Fibroblast of mammary gland (primary cell): ENCODE measurements at places on chromosomes 16 and 17.
A peak's percentile ranks its signal among the peaks of the same experiment; 100 is the strongest.

- DNase-seq, result no peak
Observed at GRCh38 chr16:50884066-50884860, 142.4 kb downstream of the CYLD start.

- no peak for DNase-seq
Observed at GRCh38 chr17:3959921-3960601, 4.2 kb downstream of the ATP2A3 start.

DNA sequence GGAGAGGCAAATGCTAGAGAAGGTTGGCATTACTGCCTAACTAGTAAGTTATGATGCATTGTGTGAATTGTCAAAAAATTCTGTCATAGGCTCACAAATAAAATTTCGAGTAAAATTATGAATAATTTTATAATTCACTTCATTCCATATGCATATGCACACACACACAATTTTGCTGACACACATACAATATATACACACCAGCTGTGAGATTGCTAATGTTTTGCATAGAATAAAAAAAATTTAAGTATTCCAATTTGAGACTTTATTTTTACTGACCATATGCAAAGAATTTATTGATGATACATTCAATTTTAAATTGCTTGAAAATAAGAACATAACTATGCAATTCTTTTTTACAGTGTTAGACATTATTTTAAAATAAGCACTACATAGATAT lies 6.8 kb upstream of the TMEM100 start:
- DNase-seq, result no peak

DNA sequence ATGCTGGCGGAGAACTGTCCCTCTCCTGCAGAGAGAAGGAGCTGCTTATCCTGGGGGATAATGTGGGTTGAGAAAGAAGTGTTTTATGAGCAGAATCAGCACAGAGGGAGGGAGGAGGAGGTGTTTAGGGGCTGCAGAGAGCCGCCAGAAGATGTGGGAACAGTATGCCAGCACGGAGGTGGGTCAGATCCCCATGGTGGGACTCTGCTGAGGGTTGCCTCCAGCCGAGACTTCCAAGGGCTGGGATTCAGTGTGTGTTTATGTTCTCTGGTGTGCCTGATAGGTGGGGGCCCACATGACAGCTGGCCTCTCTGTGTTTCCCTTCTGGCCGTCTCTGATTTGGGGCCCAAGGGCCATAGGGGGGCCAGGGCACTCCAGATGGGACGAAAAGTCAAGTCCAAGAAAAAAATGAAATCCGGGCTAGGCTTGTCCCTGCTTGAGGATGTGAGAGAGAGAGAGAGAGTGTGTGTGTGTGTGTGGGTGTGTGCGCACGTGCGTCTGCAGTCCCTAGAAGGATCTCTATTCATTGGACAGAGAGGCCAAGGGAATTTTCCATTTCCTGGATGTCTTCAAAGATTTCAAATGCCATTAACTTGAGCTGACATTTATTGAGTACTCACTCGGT lies 21.6 kb downstream of the PRKCB start:
- DNase-seq, result no peak

DNA sequence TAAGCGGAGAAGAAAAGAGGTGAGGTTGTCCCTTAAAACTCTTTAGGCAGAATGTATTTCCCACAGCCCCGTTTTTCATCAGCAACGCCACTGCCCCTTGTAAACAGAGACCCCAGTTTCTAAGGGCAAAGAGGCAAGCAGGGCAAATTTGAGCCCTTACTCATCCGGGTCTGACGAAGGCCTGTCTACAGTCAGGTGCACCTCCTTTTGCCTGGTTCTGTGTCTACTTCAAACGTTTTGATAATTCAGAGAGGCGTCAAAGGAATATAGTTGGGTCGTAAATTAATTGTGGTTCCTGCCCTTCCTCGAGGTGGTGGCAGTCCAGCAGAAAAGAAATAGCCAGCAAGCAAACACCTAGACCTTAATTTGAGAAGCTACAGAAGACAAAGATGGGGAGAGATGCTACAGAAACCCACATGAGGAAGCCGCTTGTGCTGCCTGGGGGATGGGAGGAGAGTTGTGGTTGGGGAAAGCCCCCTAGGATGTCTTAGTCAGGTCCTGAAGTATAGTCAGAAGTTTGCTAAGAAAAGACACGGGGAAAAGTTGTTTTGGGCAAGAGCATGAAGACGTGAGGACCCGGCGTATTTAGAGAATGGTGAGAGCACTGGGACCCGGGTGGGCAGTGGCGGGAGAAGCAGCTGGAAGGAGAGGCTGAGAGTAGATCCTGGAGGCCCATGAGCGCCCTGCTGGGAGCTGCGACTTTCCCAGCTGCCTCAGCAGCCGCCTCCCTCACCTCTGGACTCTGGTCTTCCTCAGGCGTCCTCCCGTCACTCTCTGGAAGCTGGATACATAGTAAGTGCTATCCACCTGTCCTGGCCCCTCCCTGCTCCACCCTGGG lies 2.4 kb downstream of the FBRS start:
- peak; percentile 54 for DNase-seq

DNA sequence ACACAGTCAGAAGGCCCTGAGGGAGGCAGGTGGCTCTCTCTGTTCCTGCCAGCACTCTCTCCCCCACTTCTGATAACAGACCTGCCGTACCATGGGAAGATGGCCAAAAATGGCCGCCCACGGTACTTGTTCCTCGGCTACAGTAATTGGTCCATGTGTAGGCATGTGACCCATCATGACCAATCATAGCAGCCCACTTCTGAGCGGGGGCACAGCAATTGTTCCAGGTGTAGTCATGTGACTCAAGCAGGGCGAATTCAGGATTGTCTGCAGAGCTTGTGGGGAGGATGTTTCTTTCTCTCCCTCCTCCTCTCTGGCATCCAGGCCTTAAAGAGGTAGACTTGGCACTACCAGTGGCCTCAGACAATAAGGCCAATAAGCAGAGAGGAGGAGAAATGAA lies 250.4 kb downstream of the MRTFB start:
- no peak for DNase-seq

DNA sequence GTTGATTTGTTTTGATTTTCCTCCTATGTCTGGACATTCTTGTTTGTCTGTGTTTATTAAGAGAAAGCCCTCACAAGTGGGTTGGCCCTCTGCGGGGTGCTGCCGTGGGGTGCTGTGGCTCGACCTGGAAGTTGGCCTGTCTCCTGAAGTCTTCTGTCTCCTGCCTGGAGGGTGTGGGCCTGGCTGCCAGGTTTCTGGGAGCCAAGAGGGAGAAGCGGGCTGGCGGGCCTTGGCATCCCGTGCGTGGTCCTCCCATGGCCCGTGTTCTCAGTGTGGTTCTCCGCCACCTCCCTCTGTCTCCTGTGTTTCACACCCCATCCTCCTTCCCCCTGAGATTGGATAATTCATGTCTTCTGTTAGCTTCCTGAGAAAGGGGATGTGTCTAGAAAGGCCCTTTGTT lies 69.6 kb downstream of the RNF213 start:
- no peak for DNase-seq

DNA sequence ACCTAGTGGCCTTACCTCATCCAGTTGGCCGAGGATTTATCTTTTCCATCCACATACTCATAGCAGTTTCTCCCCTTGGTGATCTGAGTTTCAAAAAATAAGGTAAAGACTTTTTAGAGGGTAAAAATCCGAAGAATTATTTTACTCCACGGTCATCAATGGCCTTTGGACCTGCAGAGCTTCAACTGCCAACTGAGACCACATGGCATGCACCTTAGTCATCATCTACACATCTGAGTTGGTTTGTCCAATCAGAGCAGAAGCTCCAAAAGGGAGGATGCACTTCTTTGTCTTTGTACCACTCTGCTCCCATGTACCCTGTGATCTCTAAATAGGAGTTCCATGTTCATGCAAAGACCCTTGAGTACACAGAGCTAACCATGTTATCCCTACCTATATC lies 15.7 kb downstream of the PRDM7 start:
- peak; percentile 16 for DNase-seq

- DNase-seq, result peak; percentile 51
Observed at GRCh38 chr17:62703776-62704380, 76.4 kb downstream of the MRC2 start.

DNA sequence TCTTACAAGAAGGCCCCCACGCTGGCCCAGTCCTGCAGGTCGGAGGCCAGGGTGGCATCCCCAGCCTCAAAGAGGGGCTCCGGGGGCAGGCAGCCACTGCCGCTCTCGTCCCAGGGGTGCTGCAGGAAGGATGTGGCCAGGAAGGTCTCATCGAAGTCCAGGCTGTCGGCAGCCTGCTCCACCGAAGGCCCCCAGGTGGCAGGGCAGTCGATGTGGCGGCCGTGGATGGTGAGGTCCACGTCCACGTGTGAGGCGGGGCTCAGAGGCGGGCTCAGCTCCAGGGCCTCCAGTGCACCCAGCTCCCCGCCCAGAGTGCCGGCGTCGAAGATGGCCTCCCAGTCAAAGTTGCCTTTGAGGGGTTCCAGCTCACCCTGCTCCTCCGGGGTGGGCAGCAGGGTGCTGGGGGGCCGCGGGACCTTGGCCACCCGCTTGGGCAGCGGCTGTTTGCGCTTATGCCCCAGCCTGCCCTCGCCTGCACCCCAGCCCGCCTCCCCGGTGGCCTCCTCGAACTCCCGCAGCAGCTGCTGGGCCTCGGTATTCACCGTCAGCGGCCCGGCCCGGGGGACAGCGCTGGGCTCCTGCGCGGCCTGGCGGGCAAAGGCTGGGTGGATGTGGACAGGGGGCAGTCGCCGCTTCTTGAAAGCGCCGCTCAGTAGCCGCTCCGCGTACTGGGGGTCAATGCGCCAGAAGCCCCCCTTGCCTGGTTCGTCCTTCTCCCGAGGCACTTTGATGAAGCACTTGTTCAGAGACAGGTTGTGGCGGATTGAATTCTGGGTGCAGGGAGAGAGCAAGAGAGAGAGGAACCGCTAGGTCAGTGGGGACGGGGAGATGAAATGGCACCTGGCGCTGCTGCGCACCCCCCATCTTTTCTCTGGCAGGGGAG lies 3.5 kb downstream of the FOXJ1 start:
- no peak for DNase-seq

- DNase-seq, result no peak
Observed at GRCh38 chr16:273547-274421, 2.0 kb downstream of the RGS11 start.

GRCh38 chr17:77793146-77793970 lies 165.1 kb upstream of the TNRC6C start:
- no peak for DNase-seq

DNA sequence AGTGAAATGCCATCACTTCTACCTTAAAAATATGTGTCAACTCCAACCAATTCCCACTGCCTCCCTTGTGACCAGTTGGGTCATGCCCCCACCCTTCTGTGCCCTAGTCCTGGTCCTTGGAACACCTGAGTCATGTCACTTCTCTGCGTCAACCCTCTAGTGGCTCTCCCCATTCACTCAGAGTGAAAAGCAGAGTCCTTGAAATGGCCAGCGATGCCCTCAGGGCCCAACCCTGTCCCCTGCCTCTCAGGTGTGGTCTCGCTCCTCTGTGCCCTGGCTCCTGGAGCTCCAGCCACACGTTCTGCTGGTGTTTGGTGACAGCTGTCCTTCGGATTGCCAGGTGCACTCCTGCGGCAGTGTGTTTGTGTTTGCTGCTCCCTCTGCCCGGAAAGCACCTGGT lies 89.2 kb downstream of the SPECC1 start:
- DNase-seq, result no peak
